ENCODE measurements at places on chromosomes 16 and 17. TPM values are rescaled to one million over a fixed set of nuclear protein-coding genes. Genes with fewer than 3 reads are reported as not detected.

Gene MYLK3
- polyA plus RNA-seq, result 0.04 TPM

Gene PRR35
- not detected for polyA plus RNA-seq

Gene G6PC1
- polyA plus RNA-seq, result not detected

Gene CCT6B
- polyA plus RNA-seq, result 1.4 TPM

GRCh38 chr16:84899414-84899813, 79.6 kb downstream of the CRISPLD2 start:
- no peak overlapping the region for H3K27ac ChIP-seq
- H3K27me3 ChIP-seq, result no peaks in the 10 kb centered on the region
- H3K4me1 ChIP-seq, result peaks cover 19% of the 10 kb centered on the region
- H3K4me3 ChIP-seq, result no peak overlapping the region

DNA sequence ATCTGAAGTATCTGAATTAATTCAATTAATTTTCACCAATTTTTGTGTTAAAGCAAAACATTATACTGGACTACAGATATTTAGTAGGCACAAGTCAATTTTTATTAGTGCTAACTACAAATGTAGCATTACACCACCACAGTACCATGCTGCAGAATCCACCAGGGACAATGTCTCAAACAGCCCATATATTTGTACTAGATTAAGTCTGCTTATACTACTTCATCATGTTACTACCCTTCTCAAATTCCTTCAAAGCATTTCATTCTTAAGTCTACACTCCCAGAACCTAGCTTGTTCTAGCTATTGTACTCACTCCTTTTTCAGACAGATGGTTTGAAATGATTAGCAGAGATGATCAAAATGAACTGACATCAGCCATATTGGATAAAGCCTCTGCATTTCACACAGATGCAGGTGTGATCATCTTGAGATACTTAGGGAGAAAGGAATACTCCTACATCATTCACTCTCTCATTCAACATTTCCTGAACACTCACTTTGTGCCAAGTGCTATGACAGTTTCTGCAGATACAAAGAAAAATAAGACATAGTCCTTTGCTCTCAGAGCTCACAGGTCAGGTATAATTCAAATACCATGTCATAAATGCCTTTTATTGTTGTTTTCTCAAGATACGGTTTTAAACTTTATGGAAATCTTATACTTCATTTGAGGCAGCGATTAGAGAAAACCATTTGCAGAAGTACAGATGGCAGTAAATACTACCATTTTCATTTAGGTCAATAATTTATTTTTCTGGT, 47.7 kb downstream of the SMURF2 start:
- no peaks in the 10 kb centered on the region for H3K27me3 ChIP-seq
- H3K4me3 ChIP-seq, result no peak overlapping the region
- H3K27ac ChIP-seq, result no peak overlapping the region
- H3K36me3 ChIP-seq, result peaks cover 9% of the 10 kb centered on the region

GRCh38 chr17:52738791-52739190, 580.3 kb upstream of the CA10 start:
- no peaks in the 10 kb centered on the region for H3K36me3 ChIP-seq
- H3K4me3 ChIP-seq, result no peak overlapping the region
- H3K27ac ChIP-seq, result no peak overlapping the region
- no peak for DNase-seq
- H3K4me1 ChIP-seq, result no peaks in the 10 kb centered on the region
- no peaks in the 10 kb centered on the region for H3K27me3 ChIP-seq

GRCh38 chr17:57551321-57552079, 193.6 kb downstream of the CCDC182 start:
- H3K36me3 ChIP-seq, result no peaks in the 10 kb centered on the region
- no peak overlapping the region for H3K27ac ChIP-seq
- DNase-seq, result no peak
- H3K4me3 ChIP-seq, result no peak overlapping the region
- H3K4me1 ChIP-seq, result no peaks in the 10 kb centered on the region

DNA sequence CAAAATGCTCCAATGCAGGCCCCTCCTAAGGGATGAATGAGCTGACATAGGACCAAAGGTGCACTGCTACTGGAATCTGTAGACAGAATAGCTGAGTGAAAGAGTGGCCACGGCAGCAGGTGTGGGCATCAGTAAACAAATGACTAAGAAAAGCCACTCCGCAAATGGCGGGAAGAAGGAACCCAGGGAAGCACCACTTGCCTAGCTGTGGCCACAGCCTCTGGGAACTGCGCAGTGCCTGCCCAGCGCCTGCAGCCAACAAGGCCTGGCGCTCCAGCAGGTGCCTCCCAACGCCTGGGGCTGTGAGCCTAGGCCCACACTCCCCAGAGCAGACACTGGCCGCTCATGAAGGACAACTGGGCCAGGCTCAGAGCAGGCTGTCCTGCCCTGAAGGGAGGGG, 11.8 kb downstream of the PEMT start:
- H3K27me3 ChIP-seq, result no peaks in the 10 kb centered on the region
- no peak for DNase-seq
- H3K4me1 ChIP-seq, result peaks cover 8% of the 10 kb centered on the region
- peaks cover 6% of the 10 kb centered on the region for H3K36me3 ChIP-seq

DNA sequence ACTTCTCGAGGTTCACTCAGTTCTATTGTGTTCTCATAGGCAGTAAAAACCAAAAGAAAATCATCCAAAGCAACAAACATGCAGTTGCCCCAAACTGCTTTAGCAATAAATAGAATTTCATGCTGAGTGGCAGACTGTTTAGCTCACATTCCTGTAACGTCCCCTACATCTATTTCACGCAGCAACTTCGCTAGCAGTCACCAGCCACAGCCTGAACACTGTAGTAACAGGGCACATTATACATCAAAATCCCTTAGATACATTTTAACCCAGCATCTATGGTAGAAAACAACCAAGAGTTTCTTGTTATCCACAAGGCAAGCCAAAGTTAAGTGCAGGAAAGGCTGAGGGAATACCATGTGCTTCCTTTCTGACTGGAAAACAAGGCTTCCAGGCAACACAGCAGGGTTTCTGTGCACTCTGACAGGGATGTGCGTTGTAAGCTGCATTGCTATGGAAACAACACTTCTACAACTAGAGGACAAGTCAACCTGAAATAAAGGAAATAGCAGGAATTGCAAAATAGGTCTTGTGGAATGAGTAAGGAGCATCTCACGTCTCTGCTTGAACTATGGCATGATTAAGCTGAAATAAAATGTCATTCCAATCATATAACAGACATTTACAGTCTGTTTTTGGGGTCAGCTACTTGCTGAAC, 55.4 kb downstream of the CFDP1 start:
- peaks cover 54% of the 10 kb centered on the region for H3K4me1 ChIP-seq
- peak; percentile 85 for DNase-seq
- peaks cover 3% of the 10 kb centered on the region for H3K36me3 ChIP-seq

DNA sequence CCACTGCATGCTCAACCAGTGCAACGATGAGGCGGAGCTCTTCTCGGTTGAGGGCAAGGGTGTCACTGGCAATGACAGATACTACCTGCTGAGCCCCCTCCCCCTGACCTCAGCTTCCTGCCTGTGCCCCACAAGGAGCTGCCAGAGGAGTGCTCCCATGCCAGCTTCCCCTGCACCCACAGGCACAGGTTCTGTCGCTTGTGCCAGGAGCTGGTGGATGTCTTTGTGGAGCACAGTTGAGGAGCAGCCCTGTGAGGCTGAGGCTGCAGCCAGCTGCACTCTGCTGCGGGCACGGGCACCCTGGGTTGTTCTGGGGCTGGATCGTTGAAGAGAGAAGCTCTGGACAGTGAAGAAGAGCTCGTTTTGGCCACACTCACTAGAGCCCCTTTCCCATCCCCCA, 165.3 kb upstream of the ZNF267 start:
- no peaks in the 10 kb centered on the region for H3K27me3 ChIP-seq
- no peak overlapping the region for H3K4me3 ChIP-seq
- no peak for DNase-seq
- peaks cover 47% of the 10 kb centered on the region for H3K36me3 ChIP-seq
- H3K27ac ChIP-seq, result no peak overlapping the region

DNA sequence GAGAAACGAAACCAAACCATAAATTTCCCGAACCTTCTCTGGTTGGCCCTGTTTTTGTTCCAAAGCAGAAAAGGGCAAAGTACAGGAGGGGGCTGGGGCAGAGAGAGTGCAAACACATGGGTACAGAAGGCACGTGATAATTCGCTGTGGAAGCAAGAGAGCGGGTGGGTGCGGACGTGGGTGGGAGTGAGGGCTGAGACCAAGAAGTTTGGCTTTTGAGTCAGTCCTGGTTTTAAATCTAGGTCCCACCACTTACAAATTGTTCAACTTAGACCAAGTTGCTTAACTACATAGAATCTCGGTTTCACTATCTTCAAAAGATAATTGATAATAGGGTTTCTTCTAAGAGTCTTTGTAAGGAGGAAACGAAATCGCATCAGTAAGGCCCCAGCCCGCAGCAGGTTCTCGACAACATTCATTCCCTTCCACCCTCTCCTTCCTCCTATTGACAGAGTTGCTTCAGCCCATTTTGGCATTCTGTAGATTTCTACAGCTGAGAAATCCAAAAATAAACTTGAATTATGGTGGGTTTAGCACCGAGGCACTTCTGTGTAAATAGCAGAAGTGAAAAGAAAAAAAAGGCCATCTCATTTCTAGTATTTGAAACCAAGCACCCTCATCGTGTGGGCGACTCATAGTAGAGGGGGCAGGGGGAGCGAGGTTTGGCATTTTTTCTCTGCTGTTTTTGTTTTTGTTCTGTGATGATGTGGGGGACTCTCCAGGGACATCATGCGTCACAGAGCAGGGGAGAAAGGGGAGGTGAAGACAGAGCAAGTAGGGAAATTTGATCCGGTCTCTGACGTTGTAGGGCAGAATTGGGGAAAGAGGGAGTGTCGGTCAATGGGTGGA, 33.6 kb upstream of the CCR7 start:
- H3K27ac ChIP-seq, result no peak overlapping the region
- peaks cover 9% of the 10 kb centered on the region for H3K27me3 ChIP-seq
- no peak for DNase-seq
- H3K4me1 ChIP-seq, result no peaks in the 10 kb centered on the region
- H3K36me3 ChIP-seq, result no peaks in the 10 kb centered on the region
- H3K4me3 ChIP-seq, result no peak overlapping the region

DNA sequence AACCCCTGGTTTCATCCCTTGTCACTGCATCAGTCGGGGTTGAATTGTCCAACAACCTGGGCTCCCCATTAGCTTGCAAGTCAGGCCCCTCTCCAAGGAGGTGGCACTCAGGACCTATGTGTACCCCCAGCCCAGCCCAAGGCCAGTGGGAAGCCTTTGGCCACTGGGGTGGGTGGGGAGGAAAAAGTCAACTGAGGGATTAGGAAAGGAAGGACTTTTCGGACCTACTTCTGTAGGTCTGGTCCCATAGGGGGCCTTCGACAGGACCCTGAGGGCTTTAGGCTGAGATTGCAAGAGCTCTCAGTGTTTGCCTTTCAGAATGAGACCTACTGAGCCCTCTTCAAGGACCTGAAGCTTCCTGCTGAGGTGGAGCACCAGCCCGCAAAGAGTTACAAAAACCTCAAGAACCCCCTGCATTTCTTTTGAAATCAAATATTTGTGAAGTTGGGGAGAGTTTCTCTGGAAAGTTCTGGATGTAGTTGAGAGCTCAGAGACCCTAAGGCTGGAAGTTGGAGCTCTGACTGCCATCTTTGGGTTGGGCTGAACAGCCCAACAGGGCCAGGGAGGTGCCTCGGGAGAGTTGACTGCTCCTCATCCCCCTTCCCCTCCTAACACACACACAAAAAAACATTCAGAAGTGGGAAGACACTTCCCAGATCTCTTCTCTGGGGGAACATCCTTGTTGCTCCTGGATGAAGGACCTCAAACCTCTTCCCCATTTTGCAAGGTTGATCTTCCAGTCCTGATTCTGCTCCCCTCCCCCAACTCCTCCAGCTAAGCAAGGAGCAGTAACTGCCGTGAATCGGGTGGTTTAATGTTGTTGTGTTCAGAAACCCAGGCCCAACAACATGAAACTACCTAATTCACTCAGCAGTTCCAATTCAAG, 5.8 kb upstream of the HOXB9 start:
- H3K4me1 ChIP-seq, result no peaks in the 10 kb centered on the region
- no peak for DNase-seq
- H3K27ac ChIP-seq, result no peak overlapping the region
- peaks cover 100% of the 10 kb centered on the region for H3K27me3 ChIP-seq
- H3K36me3 ChIP-seq, result no peaks in the 10 kb centered on the region
- no peak overlapping the region for H3K4me3 ChIP-seq
